ENCODE measurements at places on chromosomes 11 and 22.

DNA sequence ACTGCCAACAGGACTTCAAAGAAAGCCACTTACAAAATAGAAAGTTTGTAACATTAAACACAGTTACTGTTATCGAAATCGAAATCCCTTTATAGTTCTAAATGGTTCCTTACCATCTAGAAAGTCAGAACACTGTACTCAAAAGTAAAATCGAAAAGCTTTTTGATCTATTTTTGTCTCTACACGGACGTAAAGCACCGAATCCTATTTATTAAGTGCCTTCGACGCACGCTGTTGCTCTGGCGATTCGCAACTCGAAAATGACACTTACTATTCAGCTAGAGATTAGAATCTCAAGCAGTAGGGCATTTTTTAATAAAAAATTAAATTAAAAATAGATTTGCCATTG is 78.3 kb downstream of the LARGE1 start:
- no peak for DNase-seq

DNA sequence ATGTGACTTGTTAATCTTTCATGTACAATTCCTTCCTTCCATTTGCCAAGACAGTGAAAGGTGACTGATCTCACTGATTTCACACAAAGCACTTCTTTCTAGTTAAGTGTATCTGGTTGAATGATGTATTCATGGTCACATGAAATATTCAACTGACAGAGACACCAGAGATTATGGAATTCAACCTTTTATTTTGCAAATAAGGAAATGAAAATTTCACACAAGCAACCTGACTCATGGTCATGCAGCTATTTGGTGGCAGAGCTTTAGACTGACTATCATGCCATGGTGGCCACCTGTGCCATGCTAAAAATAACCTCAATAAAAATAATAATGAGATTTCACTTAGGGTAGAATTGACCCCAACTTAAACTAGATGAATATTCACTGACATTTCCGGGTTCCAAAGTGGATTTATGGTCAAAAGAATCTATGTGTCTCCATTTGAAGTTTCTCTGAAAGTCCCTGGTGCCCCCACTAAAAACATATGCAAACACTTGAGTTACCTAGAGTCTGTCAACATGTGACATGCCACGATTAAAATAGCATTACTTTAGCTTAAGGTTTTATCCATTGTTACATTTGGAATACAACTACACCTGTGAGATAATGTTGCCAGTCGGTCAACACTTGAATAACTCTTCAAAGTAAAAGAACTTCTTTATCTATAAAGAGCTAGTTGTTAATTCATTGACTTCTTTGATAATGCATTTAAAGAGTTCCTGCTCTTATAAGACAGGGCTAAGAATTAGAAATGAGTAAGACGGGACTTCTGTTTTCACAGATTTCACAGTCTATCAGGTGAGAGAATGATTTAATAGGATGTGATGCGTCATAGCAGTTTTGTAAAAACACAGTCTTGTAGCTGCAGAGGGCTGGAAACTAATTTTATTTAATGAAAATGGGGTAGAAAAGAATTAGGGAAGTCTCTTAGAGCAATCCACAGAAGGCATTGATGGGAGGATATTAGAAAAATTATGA is 94.6 kb upstream of the OR9G4 start:
- no peak for DNase-seq

DNA sequence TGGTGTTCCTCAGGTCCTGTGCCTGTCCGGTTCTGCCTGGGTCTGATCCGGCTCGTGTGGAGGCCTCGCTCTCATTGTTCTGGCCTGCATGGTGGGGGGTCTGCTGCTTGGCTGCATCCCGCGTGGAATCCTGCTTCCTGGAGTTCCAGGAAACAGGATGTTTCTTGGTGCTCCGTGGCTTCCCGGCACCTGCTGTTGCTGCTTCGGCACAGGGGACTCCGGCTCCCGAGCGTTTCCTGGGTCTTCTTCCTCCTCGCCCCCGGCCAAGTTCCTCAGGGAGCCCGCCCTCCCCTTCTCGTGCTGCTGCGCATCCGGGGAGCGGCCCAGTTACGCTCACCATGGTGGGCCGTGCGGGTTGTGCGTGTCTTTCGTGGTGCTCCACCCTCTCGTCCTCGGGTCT is 29.9 kb downstream of the GLB1L2 start:
- DNase-seq, result no peak

GRCh38 chr22:27391092-27391770 is 410.3 kb downstream of the MN1 start:
- no peak for DNase-seq

- no peak for DNase-seq
These were observed 30.1 kb downstream of the LRRC10B start for GRCh38 chr11:61538636-61538961.

DNA sequence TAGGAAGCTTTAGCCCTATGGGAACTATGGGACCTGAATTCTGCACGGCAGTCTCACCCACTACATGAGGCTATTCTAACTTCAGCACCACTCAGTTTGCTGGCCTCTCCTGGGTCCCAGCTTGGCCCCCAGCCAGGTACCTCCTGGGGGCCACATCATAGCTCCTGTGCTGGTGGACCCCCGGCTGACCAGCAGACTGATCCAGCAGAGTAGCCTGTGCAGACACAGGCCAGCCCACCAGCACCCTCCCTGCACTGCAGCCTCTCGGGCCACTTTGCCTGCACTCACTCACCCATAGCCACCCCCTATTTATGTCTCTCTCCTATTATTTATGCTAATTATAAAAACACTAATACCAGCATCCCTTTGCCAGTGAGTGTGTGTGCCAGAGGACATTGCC is 1.2 kb upstream of the OR10AG1 start:
- no peak for DNase-seq

All from renal pelvis (tissue), 12 donors.